ENCODE measurements at places on chromosomes 1 and 21.

DNA sequence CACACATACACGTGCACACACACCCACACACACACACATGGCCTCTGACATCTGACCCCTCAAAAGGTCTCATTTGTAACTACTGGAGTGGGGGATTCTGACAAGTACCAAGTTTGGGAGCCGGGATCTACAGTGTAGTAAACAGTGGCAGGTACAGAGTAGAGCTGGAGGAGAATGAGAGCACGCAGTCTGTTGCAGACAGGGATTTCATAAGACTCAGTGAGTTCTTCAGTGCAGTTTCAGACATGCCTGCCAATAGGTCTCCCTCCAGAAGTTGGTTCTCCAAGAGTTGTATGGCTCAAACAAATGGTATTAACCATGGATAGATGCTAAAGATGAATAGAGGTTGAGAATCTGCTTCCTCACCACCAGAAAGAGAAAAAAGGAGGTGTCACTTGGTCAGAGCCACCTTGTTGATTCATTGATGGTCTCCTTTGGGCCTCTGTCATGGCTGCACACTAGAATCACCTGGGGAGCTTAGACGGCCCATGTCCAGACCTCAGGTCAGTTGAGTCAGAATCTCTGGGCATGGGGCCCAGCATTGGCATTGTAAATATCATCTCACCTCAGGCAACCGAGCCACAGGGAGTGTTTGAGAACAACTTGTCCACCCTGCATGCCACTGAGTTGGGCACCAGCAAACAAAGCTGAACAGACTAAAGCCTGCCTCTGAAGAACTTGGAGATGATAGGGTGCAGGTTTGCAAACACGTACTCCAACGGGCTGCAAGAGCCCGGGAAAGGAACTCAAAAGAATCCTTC, 122.1 kb downstream of the EDEM3 start:
- DNase-seq = no peak

- DNase-seq = peak; percentile 50
Measured at GRCh38 chr1:205430696-205431305, 8.9 kb upstream of the LEMD1 start.

GRCh38 chr1:37474697-37475379, 458 bp downstream of the ZC3H12A start:
- DNase-seq = no peak

- DNase-seq = peak; percentile 84
Measured at GRCh38 chr1:244970744-244971551, 106.6 kb upstream of the HNRNPU start.

DNA sequence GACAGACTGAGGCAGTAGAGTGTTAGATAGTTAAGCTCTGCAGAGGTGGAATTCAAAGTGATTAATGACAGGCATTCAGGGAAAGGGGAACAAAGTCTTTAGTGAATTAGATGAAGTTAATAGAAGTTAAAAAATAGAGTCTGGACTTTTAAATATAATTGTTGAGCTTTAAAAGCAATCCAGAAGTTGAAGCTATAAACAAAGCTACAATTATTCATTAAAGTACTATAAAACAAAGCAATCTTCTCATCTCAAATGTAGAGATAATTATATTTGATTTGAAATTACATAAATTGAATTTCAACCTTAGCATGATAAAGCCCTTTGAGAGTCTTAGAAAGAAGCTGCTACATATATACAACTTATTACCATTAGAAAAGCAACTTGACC, 710.6 kb downstream of the MRPL39 start:
- DNase-seq = no peak

- no peak for DNase-seq
Measured at GRCh38 chr1:165747632-165748447, 20.8 kb downstream of the TMCO1 start.

DNA sequence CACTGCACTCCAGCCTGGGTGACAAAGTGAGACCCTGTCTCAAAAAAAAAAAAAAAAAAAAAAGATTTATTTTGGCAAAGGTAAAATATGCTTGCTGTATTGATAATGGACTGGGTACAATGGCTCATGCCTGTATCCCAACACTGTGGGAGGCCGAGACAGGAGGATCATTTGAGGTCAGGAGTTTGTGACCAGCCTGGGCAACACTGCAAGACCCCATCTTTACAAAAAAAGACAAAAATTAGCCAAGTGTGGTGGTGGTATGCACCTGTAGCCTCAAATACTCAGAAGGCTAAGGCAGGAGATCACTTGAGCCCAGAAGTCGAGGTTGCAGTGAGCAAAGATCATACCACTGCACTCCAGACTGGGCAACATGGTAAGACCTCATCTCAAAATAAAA, 6.3 kb downstream of the SF3A3 start:
- DNase-seq = no peak

GRCh38 chr1:28855469-28855951, 43.5 kb downstream of the OPRD1 start:
- no peak for DNase-seq

GRCh38 chr1:100400404-100400803, 48.1 kb downstream of the CDC14A start:
- DNase-seq = peak; percentile 35

DNA sequence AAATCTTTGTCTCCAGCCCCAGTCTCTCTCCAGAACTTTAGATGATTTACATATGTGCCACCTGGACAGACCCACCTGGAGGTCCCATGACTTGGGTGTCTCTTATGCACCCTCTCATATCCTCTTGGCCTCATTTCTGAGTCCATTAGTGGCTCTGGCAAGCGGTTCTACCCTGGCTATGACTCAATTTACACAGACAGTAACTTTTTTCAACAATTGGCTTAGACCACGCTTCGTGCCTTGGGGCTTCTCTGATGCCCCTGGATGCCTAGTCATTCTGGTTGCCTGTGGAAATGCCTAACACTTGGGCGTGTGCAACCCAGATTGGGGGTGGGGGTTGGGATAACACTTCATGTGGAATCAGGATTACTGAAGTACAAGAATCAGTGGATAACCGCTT, 57.1 kb upstream of the GADD45A start:
- no peak for DNase-seq

DNA sequence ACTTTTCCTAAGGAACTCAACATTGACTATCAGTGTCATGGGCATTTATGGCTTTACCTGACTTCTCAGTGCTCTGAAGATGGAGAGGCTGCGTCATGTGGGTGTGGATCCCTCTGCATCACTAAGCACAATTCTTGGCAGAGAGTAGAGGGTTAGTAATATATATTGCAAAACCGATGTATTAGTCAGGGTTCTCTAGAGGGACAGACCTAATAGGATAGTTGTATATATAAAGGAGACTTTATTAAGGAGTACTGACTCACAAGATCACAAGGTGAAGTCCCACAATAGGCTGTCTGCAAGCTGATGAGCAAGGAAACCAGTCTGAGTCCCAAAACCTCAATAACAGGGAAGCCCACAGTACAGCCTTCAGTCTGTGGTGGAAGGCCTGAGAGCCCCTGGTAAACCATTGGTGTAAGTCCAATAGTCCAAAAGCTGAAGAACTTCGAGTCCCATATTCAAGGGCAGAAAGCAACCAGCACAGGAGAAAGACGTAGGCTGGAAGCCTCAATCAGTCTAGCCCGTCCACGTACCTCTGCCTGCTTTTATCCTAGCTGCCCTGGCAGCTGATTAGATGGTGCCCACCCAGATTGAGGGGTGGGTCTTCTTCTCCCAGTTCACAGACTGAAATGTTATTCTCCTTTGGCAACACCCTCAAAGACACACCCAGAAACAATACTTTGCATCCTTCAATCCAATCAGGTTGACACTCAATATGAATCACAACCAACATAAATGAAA, 159.7 kb upstream of the NRIP1 start:
- no peak for DNase-seq

DNA sequence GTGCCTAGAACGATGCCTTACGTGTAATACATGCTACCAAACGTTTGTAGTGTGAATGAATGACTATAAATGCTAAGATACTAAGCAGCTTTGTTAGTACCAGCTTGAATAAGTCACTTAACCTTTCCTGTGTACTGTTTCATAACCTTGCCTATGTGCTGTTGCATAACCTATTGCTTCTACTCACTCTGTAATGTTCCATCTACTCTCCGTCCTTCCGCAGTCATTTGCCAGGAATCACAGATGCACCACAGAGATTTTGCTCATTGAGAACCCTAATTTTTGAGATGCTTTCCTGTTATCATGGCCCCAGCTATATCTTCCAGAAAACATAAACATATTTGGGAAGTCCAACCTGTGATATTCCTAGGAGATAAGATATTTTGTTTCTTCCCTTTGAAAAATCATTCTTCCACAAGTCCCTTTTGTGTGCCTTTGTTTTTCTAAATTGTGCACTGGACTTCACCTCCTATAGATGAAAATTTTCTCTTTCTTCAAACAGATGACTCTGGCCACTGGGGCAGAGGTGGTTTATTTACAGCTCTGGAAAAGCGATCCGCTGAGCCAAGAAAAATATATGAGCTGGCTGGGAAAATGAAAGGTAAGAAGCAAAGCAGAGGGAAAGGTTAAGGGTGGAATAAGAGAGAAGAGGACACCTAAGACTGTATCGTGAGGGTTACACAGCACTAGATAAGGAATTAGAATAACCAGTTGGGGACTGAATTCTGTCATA, 44.8 kb downstream of the CHD1L start:
- no peak for DNase-seq

DNA sequence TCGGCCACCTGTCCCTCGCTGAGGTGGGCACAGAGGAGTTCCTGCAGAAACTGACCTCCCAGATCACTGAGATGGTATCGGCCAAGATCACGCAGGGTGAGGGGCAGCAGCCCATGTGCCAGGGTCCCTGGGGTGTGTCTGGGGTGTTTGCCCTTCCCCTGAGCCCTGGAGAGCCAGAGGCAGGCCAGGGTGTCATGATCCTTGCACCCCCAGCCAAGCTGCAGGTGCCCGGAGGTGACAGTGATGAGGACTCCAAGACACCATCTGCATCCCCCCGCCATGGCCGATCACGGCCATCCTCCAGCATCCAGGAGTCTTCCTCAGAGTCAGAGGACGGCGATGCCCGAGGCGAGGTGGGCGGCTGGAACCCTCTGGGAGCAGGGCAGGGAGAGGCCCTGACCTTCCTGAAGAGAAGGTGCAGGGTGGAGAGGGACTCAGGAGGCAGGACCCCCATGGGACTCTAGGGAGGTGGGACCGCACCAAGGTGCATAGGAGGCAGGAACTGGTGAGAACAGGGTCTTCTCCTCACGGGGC, 69.5 kb downstream of the TRIM11 start:
- no peak for DNase-seq

- no peak for DNase-seq
Measured at GRCh38 chr1:983798-984475, 2.0 kb upstream of the PERM1 start.

Measured in activated naive CD4-positive, alpha-beta T cell (primary cell).